ENCODE measurements at places on chromosomes 16 and 17.

GRCh38 chr17:3988297-3989040 is 24.2 kb upstream of the ATP2A3 start:
- no peak for DNase-seq

- no peak for DNase-seq
These were observed 19.0 kb downstream of the ABCC12 start for GRCh38 chr16:48136547-48137360.

- DNase-seq = peak; percentile 13
These were observed at the start of gene ADAP2 for GRCh38 chr17:30921544-30922196. TSS of gene ADAP2 (plus strand) at chr17:30921945. CDS start at chr17:30922015, 70 bp downstream.

- peak; percentile 74 for DNase-seq
These were observed 22.3 kb upstream of the ZNHIT3 start for GRCh38 chr17:36463916-36464764.

DNA sequence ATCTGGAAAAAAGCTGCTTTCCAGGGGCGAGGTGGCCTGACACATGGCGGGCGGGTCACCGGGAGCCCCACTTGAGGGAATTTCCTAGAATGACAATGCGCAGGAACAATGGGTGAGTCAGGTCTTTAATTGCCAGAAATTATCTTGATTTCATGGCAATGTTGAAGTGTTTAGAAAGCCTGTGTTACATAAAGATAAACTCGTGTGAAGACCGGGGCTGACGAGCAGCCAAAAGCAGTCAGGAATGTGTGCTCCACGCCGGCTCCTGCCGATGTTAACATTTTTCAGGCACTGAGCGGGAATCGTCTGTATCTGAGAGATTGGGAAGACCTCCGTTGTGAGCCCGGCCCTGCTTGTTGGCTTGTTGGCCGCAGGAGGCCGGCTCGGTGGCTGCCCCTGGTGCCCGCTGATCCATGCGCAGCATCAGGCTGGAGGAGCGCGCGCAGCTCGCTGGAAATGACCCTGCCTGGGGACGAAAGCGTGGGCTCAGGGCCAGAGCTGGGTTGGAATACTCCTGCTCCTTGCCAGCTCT is 353.1 kb downstream of the FOXL1 start:
- peak; percentile 23 for DNase-seq

- DNase-seq = peak; percentile 32
These were observed 3.5 kb upstream of the UBALD2 start for GRCh38 chr17:76261421-76262215.

DNA sequence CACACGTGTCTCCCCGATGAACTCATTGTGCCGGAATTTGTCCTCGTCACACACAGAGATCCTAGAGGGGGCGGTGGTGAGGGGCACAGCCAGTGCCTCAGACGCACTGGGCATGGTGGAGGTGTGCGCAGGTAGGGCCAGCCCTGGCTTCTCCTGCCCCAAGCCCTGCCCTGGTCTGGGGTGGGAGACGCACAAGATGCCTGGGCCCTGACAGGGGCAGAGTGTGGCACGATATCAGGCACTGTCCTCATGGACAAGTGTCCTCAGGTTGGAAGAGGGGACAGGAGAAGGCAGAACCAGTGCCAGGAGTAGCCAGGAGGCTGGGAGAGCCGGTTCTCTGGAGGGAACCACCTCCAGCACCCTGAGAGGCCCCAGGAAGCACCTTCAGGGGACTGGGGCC is 20.0 kb downstream of the DOC2B start:
- no peak for DNase-seq

DNA sequence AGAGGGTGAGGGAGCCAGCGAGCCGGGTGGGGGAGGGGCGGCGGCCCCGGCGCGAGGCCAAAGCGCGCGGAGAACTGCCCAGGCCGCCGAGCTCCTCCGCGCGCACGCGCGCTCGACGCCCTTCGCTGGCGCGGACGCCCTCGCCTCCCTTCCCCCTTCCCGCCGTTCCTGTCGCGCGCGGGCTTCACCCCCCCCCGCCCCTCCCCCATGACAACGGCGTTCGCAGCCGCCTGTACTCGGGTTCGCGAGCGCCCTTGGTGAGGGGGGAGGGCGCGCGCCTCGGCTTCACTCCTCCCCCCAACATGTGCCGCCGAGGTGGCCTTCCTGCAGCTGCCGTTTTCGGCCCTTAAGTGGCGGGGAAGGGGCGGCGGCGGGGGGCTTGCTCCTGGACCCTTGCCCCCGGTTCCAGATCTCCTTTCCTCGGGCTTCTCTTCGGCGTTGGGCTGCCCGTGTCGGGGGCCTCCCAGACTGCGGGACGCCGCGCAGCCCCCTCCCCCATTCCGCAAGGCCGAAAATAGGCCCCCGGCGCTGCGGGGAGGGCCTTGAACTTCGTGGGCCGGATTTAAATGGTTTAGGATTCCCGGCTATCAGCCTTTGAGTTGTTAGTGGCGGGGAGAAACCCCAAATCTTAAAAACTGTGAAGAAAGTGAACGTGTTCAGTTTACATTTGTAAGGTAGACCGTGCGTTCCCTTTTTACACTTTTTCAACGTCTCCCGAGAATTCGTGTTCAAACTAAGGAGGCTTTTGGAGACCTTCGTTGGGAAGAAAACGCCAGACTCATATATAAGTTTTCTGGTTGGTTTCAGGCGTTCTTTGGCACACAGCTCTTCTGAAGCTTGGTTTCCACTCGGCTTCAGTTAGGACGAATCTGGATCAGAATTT is 653 bp downstream of the SRRM2 start:
- DNase-seq = peak; percentile 36

DNA sequence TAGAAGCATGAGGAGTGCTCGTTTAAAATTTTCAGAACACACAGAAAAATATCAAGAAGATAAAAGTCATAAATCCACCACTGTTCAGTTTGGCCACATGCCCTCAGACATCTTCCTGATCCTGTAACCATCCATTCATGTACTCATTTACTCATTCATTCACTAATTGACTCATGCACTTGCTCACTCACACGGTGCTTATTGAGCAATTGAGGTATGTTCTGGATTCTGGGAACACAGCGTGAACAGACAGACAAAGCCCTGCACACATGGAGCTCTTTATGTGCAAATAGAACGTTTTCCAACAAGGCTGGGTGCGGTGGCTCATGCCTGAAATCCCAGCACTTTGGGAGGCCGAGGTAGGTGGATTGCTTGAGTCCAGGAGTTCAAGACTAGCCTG is 10.2 kb upstream of the NATD1 start:
- DNase-seq = peak; percentile 96

- peak; percentile 29 for DNase-seq
These were observed 571 bp upstream of the NME1 start for GRCh38 chr17:51152766-51153209.

GRCh38 chr16:11687601-11688519 is 19.6 kb downstream of the SNN start:
- DNase-seq = no peak

DNA sequence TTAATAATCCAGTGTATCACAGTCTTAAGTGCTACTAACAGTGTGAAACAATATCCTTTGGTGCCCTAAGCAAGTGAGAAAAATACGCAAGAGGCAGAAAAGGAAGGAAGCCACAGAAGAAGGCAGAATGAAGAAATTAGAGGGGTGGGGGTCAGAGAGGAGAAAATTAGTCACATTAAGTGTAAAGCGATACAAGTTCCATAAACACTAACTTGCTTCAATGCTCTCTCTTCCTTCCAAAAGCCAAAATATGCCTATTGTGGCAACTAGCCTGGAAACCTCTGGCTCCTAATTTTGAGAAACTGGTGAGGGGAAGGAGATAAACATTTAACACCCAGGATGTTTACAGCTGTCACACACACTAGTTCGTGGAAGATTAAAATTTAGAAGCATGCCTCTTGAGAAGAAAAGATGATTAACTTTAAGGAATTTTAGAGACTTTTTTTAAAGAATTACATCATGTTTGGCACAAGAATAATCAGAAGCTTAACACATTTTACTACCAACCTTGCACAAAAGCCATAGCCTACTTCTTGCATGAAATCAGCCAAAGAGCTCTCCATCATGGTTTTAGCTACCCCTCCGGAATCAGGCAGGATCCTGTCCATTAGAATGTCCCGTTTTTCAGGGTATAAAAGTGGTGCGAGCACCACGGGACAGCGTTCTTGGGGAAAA is 44.7 kb downstream of the CNOT1 start:
- no peak for DNase-seq

- no peak for DNase-seq
These were observed 133.0 kb upstream of the GSE1 start for GRCh38 chr16:85479972-85480726.

GRCh38 chr17:13253733-13254410 is 236.0 kb upstream of the ELAC2 start:
- no peak for DNase-seq

DNA sequence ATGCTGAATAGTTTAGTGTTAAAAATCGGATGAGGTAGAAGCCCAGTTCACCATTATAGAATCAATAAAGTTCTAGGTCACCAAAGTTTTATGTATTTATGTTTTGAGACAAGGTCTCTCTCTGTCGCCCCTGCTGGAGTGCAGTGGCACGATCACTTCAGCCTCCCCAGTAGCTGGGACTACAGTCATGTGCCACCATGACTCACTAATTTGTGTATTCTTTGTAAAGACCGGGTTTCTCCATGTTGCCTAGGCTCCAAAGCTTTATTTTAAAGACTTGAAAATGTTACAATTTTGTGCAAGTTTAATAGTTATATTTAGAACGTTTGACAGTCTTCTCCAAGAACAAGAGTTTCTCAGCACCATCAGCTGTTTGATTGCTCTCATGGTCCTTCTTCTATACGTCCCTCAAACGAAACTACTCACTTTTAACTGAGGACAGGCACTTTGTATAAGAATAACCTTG is 32.1 kb downstream of the NDE1 start:
- DNase-seq = peak; percentile 85

DNA sequence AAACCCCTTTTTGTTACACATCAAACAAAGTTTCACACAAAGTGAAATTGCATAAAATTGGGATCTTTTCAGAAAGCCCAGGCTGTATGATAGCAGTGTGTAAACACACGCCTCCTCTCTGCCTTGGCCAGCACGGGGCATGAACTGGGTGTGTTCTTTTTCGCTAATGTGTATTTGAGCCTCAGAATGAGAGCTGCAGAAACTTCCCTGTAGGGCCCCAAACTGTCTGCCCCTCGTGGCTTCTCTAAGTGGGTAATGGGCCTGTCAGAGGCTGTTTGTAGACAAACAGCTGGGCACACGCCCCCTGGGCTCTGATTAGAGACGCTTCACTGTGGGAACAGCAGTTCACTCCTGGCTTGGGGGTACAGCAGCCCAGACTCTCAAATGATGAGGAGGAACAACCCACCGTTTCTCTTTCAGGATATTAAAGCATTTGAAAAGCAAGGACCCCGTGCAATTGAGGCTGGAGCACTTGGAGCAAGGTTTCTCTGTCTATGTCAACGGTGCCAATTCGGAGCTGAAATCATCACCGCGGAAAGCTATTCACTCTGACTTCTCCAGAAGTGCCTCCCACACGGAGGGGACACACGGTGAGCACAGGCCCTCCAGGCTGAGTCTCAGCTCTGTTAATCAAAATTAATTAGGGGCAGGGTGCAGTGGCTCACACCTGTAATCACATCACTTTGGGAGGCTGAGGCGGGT is 78.4 kb downstream of the KATNIP start:
- DNase-seq = no peak

DNA sequence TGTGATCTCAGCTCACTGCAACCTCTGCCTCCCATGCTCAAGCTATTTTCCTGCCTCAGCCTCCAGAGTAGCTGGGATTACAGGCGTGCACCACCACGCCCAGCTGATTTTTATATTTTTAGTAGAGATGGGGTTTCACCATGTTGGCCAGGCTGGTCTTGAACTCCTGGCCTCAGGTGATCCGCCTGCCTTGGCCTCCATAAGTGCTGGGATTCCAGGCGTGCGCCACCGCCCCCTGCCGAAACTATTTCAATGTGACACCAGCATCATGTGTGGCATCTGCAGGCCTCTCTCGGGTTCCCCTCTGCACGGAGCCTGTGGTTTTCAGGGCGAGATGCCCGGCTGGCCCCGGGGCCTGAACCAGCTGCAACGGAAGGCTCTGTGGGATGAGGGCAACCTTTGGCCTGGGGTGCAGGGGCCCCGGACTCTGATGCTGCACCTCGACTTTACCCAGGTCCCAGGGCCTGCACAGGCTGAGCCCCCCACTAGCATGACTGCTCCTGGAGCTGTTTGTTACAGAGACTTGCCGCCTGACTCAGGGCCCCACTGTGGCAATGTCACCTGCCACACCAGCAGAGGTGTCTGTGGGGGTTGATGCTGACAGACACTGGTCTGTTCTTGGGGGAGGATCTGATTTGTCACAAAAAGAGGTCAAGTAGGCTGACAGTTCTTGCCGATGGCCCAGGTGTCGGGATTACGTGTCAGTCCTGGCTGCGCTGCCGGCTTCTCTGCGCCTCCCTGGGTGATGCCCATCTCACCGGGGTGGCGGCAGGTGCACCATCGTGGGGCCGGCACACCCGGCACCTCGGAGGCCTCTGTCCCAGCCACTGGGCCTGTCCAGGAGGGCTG is 8.6 kb upstream of the TEX19 start:
- no peak for DNase-seq

DNA sequence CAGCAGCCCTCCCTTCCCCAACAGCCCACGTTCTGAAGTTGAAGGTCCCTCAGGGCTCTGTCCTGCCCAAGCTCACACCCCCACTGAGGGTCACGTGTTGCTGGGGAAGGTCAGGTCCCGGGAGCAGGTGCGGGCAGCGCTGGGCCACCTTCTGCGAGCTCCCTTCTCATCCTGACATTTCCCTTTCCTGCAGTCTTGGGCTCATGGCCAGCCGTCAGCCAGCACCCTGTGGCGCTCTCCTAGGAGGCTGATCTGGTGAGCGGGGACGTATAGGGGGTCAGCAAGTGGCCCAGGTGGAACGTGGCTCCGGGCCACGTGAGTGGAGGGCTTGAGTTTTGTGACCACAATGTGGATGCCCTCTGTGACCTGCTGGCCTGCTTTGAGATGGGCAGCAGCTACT is 73.4 kb downstream of the RAP1GAP2 start:
- no peak for DNase-seq

DNA sequence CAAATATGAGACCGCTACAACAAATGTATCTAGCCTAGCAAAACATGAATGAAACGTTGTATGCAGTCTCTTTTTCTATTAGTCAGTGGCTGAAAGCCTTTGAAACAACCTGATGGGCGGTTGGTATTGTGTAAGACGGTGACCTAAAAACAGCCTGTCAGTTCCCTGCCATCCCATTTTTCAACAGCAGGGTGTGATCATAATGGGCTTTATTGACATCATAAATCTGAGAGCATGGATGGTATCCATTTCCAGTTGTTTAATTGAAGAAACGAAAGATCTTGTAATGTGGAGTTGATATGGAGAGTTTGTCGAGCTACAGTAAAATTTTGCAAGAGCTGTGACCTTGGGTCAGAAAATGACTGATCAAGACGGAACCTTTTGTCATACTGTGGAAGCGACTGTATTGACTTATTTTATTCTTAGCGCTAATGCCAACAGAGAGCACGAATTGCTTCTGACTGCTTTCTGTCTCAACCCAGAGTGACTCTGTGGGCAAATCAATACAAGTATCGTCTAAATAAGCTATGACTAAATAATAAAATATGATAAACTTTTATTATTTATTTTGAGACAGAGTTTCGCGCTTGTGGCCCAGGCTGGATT is 12.3 kb upstream of the MEIOB start:
- DNase-seq = peak; percentile 45

- peak; percentile 17 for DNase-seq
These were observed 19.9 kb downstream of the PSME3IP1 start for GRCh38 chr16:57165938-57166337.
